Right renal pelvis (tissue), 4 donors: ENCODE measurements at places on chromosomes 11 and 22. TPM values are rescaled to one million over a fixed set of nuclear protein-coding genes. Genes with fewer than 3 reads are reported as not detected.

DNA sequence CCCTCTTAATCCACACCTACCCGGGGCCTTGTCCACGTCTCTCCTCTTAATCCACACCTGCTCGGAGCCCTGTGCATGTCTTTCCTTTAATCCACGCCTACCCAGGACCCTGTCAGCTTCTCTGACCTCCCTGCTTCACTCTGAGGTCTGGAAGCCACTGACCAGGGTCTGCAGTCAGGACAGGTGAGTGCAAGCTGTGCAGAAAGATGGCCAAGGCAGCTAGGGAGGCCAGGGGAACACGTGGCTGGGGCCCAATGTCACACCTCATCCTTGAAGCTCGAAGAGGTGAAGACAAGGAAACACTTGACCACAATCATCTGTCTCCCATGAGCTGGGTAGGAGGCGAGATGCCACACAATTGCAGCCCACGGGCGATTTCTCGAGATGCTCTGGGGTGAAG, 1516.9 kb downstream of the BRD1 start:
- no peak for DNase-seq

DNA sequence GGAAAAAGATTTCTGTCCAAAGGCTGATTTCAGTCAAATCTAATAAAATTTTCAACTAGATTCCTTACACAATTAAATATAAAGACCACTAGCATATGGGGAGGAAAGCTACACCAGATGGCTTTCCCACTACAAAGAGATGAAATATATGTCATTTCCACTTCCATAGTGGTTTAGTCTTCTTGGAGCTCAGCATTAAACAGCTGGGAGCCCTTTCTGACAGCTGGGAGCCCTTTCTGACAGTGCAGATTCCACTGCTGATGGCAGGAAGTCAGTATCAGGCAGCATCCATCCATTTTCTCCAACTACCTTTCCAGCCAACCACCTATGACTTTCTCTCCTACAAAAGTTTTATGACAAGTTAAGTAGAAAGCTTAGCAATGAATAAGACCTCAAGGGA, 177.9 kb downstream of the RRAS2 start:
- no peak for DNase-seq

DNA sequence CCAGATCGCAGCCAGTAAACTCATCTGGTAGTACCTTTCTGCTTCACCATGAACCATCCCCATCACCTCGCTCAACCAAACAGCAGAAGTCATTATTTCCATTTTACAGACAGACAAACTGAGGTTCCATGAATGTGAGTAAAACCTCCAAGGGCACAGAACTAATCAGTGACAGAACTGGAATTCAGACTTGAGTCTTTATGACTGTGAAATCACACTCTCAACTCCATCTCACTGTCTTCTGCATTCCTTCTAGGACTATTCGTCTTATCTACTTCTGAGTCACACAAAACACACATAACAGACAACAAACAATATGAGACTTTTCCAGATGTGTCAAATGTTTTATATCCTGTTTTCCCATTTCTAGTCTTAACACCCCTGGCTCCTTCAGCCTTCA, 9.3 kb upstream of the NUP50 start:
- DNase-seq: no peak

- no peak for DNase-seq
Measured at GRCh38 chr22:35306350-35306967, 6.8 kb downstream of the TOM1 start.

- no peak for DNase-seq
Measured at GRCh38 chr11:71998649-71999310, at the start of gene IL18BP. IL18BP (plus strand) TSS chr11:71998909; CDS start chr11:71999985, 1,076 bp downstream.

Gene C11orf21
- 0.64 TPM for polyA plus RNA-seq

Gene CD3E
- 0.31 TPM for polyA plus RNA-seq

Gene RAB3IL1
- 23.6 TPM for polyA plus RNA-seq
